ENCODE measurements at places on chromosomes 3 and 15. TPM values are rescaled to one million over a fixed set of nuclear protein-coding genes. Genes with fewer than 3 reads are reported as not detected.

OXTR gene
- polyA plus RNA-seq: 58.7 TPM

IL20RB gene
- polyA plus RNA-seq: 2.1 TPM

FETUB gene
- polyA plus RNA-seq: not detected

BRPF1 gene
- polyA plus RNA-seq: 5.7 TPM

ANKUB1 gene
- not detected for polyA plus RNA-seq

GOLGA8S gene
- polyA plus RNA-seq: 0.02 TPM

TIMP4 gene
- 3.6 TPM for polyA plus RNA-seq

FBXL2 gene
- 14.4 TPM for polyA plus RNA-seq

GOLGA6L4 gene
- 2.3 TPM for polyA plus RNA-seq

GRCh38 chr3:16994854-16995525, 110.2 kb downstream of the PLCL2 start:
- DNase-seq: no peak

GRCh38 chr15:39472621-39473297, 108.1 kb upstream of the THBS1 start:
- peak; percentile 97 for DNase-seq

DNA sequence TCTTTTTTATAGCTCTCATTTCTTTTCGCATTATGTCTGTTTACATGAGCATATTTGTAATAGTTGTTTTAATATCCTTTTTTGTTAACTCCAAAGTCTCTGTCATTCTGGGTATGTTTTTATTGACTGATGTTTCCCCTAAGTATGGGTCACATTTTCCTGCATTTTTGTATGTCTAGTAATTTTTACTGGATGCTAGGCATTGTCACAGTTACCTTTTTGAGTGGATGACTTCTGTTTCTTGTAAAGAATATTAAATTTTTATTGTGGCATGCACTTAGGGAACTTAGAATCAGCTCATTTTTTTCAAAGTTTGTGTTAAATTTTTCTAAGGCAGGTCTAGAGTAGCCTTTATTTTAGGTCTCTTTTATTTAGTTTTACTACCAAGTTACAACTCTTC, 40.7 kb downstream of the ANAPC13 start:
- no peak for DNase-seq

GRCh38 chr15:65824031-65824743, 32.1 kb upstream of the DENND4A start:
- no peak for DNase-seq

DNA sequence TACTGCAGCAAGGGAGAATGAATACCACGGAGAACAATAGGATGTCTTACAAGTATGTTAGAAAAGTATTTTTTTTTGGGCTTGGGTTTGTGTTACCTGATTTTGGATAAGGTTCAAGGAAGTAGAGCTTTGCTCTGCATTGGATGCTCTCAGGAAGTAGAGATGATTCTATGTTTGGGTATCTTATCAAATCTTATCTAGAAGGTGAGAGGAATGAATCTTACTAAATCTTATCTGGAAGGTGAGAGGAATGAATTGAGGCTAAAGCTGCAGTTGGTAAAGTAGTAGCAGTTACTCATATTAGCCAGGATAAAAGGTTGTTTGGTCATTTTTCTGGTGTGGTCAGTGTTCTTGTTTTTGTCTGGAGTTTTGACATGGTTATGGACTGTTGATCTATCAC, 17.4 kb downstream of the TFG start:
- no peak for DNase-seq

DNA sequence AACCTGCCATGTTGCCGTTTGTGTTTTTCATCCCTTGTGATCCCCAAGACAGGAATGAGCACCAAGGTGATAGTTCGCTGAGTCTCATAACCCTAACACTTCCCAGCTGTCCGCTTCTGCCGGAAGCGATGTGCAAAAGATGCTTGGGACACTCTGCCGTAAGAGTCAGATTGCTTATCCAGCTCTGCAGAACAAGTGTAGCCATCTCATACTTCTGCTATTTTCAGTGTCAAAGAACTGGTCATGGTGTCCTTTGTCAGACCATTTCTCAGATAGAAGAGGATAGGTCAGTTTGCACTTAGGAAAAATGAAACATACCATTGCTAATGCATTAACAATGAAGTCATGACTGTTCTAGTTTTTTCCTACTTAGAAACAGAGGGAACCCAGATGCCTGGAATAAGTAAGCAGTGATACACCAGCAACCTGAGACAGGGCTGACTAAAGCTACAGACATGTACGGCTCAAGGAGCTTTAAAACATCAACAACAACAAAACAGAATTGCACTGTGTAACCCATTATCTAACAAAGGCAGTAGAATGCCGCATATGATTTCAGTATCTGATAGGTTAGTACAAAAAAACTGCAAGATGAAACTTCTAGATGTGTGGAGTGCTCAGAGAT, 134.0 kb upstream of the IL12A start:
- DNase-seq: peak; percentile 91

- DNase-seq: no peak
Measured at GRCh38 chr3:156406393-156406792, 148.5 kb downstream of the SSR3 start.

DNA sequence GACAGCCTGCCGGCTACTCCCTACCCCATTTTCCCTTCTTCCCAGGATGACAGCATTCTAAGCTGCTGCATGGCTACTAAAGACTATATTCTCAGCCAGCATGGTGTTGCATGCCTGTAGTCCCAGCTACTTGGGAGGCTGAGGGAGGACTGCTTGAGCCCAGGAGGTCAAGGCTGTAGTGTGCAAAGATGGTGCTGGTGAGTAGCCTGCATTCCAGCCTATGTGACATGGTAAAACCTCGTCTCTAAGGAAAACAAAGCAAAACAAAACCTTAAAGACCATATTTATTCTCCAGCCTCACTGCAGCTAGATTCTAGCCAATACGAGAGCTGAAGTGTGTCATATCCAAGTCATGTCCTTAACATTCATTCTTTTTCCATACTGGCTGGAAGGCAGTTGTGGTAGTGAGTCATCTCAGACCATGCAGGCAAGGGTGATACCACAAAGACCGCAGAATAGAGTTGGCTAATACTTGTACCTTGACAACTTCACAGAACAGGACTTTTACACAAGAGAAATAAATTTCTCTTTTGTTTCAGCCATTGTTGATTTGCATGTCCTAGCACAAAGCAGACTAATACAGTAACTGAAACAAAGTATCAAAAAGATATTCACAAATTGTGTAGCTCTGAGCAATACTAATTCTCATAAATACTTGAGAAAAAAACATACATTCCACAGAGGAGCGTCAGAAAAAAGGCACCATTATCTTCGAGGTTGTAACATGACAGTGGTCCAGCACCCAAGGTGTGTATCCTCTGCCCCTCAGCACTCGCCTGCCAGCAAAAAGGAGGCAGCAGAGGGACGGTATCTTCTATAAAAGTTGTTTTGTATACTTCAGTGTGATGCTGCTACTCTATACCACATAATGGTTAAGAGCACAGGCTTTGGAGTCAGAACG, 14.8 kb downstream of the PBRM1 start:
- peak; percentile 99 for DNase-seq

DNA sequence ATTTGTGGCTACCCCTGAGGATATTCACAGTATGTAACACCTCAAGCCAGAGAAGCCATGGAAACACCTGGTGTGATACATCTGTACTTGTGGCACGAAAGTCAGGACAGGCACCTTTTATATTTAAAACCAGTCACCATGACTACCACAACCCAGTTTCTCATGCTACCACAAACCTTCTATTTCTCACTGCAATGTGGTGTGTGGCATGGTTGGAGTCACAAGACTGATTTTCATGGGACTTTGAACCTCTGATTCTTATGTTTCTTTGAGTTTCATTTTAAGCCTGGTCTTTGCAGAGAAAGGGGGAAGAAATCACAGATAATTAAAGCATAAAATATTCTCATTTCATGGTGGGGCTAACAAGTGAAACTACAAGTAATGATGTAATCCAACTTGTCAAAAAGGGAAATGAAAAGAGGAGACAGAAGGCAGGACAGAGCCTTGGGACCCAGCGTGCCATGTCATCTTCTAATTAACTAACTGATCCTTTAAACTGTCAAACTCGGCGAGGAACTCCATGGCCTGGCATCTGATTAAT, 175.9 kb downstream of the PDZRN3 start:
- no peak for DNase-seq

GRCh38 chr3:61451841-61452240, 109.5 kb upstream of the PTPRG start:
- no peak for DNase-seq

DNA sequence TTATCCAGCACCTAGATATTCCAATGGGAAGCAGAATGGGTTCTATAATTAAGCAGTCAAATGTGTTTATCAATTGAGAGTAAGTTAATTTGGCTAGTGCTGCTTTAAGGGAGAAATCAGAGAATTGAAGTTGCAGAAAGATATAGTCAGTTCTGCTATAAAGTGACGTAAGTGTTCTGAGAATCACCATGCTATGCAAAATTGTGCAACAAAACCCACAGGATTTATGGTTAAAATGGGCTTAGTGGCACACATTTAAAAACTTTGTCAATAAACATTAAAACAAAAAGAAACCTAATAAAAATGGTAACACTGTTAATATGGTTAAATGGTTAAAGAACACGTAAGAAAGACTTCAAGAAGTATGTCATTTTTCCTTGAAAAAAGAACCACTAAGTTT, 74.5 kb downstream of the TMEM108 start:
- no peak for DNase-seq

GRCh38 chr15:34038871-34039789, at the start of gene AVEN:
TSS of gene AVEN (minus strand) at chr15:34039204. CDS start at chr15:34039046, 158 bp downstream.
- no peak for DNase-seq

GRCh38 chr3:11452312-11452711, 180.1 kb downstream of the ATG7 start:
- DNase-seq: no peak

DNA sequence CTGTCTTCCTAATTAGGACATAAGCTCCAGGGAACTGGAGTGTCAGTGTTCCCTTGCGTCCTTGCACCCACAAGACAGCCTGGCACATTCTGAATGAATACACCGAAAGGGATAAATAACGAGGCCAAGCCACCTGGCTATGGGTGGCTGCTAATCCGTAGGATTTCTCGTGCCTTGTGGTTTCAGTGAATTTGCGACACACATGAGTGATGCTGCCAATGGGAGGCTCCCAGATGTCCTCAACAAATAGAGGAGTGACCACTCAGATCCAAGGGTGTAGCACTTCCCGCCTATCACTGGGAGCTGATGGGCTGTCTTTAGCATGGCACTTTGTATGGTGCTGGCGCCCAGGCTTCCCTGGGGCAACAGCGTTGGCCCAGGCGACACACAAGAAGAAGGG, 43.4 kb downstream of the APBA2 start:
- no peak for DNase-seq

DNA sequence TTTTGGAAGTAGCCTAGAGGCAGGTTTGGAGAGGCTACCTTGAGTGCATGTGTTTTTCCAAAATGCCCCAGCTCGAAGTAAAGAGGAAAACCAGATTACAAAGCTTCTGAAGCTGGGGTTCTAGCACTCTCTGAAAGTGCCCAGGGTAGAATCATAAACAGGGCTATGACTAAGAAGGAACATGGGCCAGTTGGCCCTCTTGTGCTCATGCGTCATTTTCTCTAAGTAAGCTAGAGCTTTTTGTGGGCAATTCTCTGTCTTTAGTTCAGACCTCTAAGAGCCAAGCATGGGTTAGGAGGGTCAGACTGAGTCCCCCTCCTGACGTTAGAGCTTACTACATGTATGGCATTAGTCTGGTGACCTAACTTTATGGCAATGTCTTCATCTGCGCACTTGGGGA, 129.5 kb upstream of the UMPS start:
- DNase-seq: no peak

DNA sequence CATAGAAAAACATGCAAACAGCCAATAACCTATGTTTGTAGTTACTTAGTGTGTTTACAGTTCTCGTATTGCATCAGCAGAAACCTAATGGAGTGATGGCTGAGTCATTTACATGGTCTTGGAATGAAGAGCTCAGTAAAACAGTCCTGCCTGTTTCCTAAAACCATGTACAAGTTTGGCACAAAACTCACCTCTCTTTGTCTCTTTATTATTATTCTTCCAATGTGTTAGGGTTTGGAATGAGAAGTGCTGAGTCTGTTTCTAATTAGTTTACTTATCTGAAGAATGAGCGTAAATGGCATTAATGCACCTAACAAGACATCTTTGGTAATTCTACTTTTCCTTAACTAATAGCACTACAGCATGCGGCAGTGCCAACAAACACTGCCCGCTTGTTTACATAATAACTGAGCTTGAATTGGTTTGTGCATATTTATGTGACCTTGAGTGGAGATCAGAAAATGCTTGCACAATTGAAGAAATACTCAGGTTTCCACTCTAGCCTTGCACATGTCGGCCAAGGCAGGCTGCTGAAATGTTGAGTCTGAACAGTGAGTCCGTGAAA, 385.4 kb upstream of the SEMA6D start:
- DNase-seq: peak; percentile 49

GRCh38 chr3:125163739-125164601, 48.6 kb downstream of the SLC12A8 start:
- no peak for DNase-seq

Data from AG04450 (cell line).